T-helper 1 cell (primary cell): ENCODE measurements at places on chromosomes 12 and 14.

DNA sequence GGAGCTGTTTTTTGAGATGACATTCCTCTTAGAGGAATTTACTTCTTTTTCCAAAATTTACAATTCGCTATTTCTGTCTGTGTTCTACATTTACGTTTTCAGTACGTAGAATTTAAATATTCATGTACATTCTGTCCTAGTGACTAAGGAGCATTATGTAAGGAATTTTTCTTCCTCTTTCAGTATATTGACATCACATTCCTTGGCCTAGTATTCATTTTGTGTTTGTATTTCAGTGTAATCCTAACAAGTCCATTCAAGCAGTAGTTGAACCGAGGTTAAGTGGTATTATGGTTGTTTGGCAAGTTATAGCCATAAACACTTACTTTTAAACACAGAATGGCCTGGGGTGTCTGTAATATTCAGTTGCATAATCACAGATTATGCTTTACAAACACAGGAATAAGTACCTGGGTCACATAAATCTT, 465.2 kb downstream of the PCNX1 start:
- DNase-seq: no peak

DNA sequence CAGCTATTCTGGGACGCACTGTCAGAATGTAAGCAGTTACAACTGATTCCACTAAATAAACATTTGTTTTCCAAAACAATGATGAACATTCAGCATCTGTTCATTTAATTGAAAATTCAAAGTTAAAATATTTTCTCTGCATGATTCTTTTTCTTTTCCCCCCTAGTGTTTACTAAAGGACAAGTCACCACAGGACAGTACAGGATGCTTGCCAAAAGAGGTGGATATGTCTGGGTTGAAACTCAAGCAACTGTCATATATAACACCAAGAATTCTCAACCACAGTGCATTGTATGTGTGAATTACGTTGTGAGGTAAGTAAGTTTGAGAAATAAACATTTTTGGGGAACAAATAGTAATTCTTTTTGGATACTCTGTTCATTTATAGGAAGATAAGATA, 28.2 kb upstream of the SNAPC1 start:
- no peak for DNase-seq

DNA sequence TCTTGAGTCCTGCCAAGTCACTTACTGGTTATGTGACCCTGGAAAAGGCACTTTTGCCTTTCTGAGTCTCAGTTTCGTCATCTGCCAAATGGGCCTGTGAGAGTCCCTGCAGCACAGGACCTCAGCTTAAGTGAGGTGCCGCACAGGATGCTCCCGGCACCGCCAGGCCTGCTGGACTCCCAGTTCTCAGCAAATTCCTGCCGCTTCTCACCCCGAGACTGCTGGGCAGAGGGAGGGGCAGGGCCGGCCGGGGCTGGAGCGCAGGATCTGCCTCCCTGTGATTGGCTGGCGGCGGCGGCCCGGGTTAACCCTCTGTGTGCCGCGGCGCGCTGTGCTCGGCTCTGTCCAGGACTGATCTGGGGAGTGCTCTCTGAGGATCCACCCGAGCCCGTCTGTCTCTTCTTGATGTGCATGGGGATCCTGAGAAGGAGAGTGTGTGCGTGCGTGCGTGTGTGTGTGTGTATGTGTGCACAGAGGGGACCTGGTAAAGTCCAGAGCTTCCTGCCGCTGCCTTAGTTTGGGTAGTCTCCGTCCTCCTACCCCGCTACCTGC, 8.6 kb downstream of the SETD1B start:
- no peak for DNase-seq

GRCh38 chr12:11753150-11753499, 103.7 kb downstream of the ETV6 start:
- DNase-seq: no peak

GRCh38 chr12:121499929-121500793, 80.7 kb downstream of the KDM2B start:
- DNase-seq: peak; percentile 65

DNA sequence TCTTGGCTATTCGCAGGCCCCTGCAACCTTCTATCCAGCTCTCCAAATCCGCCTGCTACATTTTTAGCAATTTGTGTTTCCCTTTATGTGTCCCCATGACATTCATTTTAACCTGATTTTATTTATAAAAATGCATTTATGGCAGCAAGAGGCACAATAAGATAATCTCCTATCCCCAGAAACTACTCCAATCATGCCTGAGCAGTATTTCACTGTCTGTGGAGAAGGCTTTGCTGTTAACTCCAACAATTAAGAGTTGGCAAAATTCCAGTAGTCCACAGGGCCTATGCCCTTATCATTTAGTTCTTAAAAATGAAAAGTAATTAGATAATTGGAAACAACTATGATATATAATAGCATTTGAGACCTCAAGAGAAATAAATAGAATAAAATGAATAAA, 462.4 kb downstream of the TRHDE start:
- DNase-seq: no peak
